ENCODE measurements at places on chromosomes 1 and 21.

- no peak for DNase-seq
Observed at GRCh38 chr1:75722966-75723365, 1.5 kb upstream of the ACADM start.

DNA sequence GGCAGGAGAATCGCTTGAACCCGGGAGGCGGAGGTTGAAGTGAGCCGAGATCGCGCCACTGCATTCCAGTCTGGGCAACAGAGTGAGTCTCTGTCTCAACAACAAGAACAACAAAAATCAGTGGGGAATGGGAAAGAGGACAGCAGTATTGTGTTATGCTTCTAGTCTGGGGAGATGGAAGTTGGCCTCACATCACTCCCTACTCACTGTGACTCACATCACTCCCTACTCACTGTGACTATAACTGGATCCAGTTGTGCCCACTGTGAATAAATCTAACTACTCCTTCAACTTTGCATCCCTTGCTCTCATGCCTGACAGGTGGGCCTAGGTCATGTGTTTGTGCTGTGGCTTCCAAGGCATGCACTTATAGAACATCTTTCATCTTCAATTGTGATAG is 285.4 kb upstream of the USP24 start:
- no peak for DNase-seq

DNA sequence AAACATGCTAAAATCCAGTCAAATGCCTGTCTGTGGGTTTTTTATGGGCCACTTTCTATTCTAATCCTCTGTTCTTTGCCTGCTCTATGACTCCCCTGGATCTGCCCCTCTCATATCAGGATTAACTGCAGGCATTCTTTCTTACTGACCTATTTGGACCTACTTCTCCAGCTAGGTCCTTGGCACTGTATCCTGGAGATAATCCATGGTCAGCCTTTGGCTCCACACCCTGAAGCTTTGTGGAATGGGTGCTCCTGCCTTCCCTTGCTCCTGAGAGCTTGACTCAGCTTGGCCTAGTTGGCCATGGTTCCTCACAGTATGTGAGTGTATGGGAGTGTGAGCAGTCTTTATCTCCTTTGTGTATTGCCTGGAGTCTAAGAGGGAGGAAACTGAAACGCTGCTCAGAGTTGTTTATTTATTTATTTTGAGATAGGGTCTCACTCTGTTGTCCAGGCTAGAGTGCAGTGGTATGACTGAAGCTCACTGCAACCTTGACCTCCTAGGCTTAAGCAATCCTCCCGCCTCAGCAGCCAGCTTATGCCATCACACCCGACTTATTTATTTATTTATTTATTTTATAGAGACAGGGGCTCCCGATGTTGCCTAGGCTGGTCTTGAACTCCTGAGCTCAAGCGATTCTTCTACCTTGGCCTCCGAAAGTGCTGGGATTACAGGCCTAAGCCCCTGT is 28.7 kb upstream of the CDC14A start:
- DNase-seq, result no peak

- DNase-seq, result no peak
Observed at GRCh38 chr1:165696625-165697100, 1.7 kb downstream of the ALDH9A1 start.

DNA sequence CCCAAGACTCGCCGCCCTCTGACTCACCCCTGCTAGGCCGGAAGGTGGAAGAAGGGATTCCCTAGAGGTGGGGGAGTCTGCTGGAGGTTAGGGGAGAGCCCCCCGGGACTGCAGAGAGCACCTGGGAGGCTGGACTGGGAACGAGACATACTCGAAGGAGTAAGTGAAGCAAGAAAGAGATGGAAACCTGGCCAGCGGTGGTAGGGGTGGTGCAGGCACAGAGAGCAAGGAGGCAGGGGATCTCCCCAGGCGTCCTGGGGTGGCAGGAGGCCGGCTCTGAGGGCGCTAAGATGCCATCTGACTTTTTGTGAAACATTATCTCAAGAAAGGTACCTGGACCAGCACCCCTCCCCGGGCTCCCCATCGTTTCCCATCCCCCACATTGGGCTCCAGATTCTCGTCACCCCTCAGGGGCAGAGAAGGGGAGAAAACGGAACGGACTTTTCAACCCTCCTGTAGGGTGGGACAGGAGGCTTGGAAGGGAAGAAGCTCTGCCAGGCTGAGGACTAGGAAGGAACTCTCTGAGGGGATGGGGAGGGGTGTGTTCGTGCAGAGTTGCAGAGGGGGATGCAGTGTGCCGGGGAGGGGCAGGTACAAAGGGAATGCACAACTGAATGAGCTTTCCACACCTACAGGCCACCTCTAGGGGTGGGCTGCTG is 708 bp downstream of the CHRNB2 start:
- no peak for DNase-seq

GRCh38 chr1:223759273-223759672 is 46.9 kb downstream of the CAPN2 start:
- no peak for DNase-seq

GRCh38 chr21:40680311-40680710 is 166.6 kb downstream of the DSCAM start:
- no peak for DNase-seq

- DNase-seq, result no peak
Observed at GRCh38 chr1:229035054-229035747, 235.7 kb upstream of the RAB4A start.

- no peak for DNase-seq
Observed at GRCh38 chr1:226838456-226838855, 32.0 kb upstream of the PSEN2 start.

DNA sequence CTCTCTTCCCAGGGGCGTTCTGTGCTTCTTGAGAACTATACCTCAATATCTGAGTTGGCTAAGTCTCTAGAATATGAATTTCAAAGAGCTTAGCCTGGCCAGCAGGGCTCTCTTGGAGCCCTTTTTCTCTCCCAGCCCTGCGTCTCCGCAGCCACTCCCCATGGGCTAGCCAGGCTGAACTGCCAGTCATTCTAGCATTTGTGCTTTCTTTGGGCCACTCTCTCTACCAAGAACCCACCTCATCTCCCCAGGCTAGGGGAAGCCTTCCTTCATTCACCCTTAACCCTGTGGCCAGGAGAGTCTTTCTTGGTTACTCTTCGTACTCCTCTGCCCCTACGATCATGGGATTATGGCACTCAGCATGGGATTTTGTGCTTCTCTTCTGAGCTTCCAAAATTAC is 18.2 kb downstream of the ABCG1 start:
- no peak for DNase-seq

GRCh38 chr1:28172713-28173150 is 3.8 kb downstream of the PTAFR start:
- DNase-seq, result no peak

DNA sequence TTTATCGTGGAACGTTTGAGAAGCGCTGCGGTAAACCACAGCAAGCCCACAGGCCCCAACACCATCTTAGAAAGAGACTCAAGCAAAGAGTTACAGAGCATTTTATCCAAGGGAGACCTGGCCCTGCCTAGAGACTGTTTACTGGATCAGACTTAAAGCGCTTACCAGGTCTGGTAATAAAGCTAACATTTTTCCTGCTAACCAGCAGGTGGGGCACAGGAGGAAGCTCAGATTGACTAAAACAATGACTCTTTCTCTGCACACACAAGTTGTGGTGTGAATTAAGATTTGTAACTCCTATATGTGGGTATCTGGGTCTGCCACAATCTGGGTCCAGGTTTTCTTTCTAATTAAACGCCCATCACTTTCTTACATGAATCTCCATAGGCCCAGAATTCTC is 136.5 kb upstream of the ETS2 start:
- DNase-seq, result no peak

- no peak for DNase-seq
Observed at GRCh38 chr1:171834821-171835220, 6.5 kb upstream of the DNM3 start.

DNA sequence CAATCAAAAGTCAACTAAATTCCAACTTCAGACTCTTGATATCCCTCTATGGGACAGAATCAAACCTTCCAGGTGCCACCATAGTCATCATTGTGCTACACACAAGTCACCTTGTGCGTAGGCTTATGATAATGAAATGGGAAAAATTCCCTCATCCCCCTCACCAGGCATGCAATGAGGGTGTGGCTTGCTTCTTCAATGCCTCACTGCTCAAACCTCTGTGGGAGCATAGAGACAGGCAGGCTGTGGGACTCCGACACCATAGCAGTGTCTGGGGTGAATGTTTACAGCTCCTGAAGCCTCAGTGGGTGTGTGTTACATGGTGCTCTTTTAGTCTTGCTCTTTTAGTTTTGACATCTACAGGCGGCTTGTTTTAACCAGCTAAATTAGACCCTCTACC is 42.4 kb downstream of the ZNF697 start:
- DNase-seq, result no peak

DNA sequence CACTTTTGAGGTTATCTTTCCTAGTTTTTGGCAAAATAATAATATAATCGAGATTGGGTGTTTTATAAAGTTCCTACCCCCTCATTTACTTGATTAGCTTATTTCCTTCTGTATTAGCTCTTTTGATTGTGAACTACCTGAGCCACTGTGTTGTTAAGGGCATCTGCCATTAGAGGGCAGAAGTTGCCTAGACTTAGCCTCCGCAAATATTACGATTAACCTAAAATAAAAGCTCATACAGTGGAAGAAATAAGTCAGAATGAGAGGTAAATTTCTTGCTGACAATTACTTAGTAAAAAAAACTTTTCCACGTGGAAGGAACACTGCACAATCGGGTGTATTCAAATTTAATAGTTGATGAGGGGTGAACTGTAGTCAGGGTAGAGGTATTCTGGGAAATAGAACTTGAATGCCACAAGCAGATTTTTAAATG is 2.3 kb downstream of the H3-3A start:
- DNase-seq, result peak; percentile 10

DNA sequence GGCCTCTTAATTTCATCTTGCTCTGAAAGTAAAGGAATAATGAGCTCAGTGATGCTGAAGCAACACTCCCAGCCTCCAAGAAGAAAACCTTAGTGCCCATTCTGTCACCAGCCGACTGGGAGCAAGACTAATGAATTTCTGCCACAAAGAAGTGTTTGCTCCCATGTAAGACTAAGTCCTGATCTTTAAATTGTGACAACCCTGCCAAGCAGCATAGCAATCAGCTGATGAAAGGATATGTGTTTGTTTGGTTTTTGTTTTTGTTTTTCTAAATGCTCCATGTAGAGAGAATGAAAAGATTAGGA is 113.7 kb upstream of the PALMD start:
- no peak for DNase-seq

GRCh38 chr1:226310245-226310540 is 1.2 kb upstream of the LIN9 start:
- DNase-seq, result no peak

DNA sequence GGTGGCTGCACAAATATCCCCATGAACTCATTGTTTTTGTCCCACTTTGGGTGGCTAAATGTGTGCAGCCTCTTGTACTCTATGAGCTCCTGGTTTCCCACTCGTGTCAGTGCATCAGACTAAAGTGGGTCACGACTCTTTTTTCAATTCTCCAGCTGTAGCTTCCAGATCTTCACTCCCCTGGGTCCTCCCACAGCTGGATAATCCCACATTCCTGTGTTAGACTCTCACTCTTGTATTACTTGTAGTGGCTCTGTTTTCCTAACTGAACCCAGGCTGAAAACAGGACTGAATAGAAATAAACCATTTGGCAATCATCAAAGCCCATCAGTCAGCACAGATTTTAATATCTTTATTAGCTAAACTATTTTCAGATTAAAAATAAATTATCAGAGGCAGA is 60.4 kb downstream of the UBE2U start:
- DNase-seq, result no peak

DNA sequence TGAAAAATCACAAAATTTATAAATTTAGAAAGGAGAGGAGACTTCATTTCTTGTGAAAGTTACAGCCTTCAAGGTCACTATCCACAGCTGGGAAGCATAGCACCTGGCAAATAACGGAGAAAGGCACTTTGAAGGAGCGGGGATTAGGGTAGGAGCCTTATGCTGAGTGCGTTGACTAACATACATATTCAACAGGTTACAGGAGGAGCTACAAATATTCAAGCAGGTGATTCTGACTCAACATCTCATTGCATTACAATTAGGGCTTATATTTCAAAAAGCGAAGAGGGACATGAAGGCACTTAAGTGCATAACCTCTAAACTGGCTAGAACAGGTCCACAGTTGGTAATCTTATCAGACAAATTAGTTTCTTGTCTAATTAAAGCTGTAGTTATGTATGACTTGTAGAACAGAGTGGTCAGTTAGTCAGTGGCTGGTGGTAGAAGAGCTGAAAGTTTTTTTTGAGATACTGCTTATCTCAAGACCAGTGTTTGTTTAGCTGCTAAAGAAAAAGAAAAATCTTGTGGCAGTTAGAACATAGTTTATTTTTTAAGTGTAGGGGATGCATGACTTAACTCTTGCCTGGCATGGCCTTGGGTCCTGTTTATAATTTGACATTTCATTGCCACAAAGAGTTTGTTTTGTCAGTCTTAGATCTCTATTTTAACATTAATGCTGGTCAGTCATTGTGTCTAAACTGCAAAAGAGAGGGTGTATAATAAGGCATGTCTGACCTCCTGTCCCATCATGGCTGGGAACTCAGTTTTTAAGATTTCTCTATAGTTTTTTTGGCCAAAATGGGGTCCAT is 311.5 kb downstream of the DUSP10 start:
- DNase-seq, result no peak

GRCh38 chr1:232110281-232111090 is 483.9 kb downstream of the DISC1 start:
- no peak for DNase-seq

GRCh38 chr1:29390075-29390474 is 153.8 kb downstream of the PTPRU start:
- DNase-seq, result no peak

DNA sequence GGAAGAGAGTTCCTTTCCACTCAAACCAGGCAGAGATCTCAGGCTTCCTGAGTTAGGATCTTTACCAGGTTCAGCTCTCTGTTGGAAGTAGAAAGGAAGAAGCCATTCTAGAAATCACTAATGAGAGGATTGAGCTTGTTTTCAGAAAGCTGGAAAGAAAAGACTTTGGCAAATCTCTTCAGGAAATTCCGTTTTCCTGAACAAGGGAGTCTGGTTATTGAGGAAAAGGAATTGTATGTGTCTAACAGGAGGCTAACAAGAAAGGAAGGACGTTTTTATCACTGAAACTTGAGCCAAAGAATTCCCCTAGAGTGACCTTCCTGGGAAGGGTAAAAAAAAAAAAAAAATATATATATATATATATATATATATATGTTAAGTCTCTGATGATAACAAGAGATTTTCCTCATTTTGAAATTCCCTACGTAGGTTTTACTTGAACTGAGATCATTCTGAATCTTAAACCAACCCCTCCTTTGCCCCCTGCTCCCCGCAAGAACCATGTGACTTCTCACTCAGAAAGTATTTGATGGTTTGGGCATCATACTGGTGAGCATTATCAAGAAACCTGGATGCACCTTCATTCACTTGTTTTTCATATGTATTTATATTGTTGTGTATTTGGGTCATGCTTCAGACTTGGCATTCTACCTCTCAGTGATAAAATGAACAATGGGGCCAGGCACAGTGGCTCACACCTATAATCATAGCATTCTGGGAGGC is 98.4 kb upstream of the BMP8A start:
- no peak for DNase-seq

DNA sequence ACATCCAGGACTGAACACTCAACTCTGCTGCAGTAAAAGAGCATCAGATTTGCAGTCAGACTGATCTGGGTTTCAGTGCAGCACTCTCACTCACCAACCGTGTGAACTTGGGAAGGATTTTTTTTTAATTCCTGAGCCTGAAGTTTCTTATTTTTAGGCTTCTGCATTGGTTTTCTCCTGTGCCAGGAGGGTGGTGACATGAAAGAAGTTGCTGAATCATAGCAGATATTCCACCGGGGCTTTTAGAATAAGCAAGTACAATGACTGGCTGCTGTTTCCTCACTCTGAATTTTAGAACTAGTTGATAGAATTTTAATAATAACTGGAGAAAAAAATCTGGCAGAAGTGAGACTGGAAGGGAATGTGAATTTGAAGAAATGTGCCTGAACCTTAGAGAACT is 11.6 kb downstream of the ADAM30 start:
- no peak for DNase-seq

GRCh38 chr21:26282058-26282457 is 111.5 kb upstream of the APP start:
- DNase-seq, result no peak
